Breast epithelium (tissue), 4 donors: ENCODE measurements at places on chromosomes 6 and 20. TPM values are rescaled to one million over a fixed set of nuclear protein-coding genes. Genes with fewer than 3 reads are reported as not detected.

GRCh38 chr6:143335865-143336264 lies 114.6 kb downstream of the ADAT2 start:
- H3K36me3 ChIP-seq: no peaks in the 10 kb centered on the region
- H3K4me1 ChIP-seq: no peaks in the 10 kb centered on the region
- H3K27ac ChIP-seq: no peak overlapping the region
- H3K4me3 ChIP-seq: no peak overlapping the region
- H3K27me3 ChIP-seq: no peaks in the 10 kb centered on the region

Gene RUNX2
- total RNA-seq: 7.2 TPM

DNA sequence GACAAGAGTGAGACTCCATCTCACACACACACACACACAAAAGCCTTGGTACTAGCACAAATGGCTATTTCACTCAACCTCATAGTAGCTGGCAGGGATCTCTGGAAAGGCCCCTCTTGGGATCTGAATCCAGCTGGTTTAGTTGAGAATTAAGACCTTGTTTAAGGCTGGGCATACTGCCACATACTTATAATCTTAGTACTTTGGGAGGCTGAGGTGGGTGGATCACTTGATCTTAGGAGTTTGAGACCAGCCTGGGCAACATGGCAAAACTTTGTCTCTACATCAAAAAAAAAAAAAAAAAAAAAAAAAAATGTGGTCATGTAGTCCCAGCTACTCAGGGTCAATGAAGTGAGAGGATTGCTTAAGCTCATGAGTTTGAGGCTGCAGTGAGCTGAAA lies 628.3 kb downstream of the MMUT start:
- H3K36me3 ChIP-seq: no peaks in the 10 kb centered on the region
- H3K27ac ChIP-seq: no peak overlapping the region
- no peak for DNase-seq
- no peaks in the 10 kb centered on the region for H3K27me3 ChIP-seq
- no peaks in the 10 kb centered on the region for H3K4me1 ChIP-seq

Gene PANK2
- total RNA-seq: 38.2 TPM

Gene PRL
- total RNA-seq: not detected

- no peak overlapping the region for H3K4me3 ChIP-seq
- no peaks in the 10 kb centered on the region for H3K27me3 ChIP-seq
- DNase-seq: no peak
- H3K36me3 ChIP-seq: no peaks in the 10 kb centered on the region
These were observed 133.4 kb upstream of the TOP1 start for GRCh38 chr20:40895182-40895581.

- H3K4me3 ChIP-seq: no peak overlapping the region
- H3K27ac ChIP-seq: no peak overlapping the region
- H3K36me3 ChIP-seq: no peaks in the 10 kb centered on the region
- no peak for DNase-seq
These were observed 70.6 kb downstream of the SGK1 start for GRCh38 chr6:134247231-134247833.

Gene ID4
- total RNA-seq: 92.9 TPM

DNA sequence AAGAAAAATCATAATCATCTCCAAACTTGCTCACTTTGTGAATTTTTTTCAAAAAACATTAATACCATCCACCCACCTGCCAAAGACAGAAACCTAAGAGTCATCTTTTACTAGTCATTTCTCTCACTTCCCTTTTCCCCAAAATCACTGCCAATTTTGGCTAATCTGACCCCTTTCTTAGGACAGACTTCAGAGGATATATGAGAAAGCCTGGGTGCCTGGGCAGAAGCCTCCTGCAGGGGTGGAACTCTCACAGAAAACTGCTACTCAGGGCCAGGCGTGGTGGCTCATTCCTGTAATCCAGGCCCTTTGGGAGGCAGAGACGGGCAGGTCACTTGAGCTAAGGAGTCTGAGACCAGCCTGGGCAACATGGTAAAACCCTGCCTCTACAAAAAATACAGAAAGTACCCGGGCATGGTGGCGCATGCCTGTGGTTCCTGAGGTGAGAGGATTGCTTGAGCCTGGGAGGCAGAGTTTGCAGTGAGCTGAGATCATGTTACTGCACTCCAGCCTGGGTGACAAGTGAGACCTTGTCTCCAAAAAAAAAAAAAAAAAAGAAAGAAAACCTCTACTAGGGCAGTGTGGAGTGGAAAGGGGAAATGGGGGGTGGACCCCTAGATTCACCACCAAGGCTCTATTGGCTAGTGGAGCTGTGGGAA lies 3.8 kb downstream of the DEK start:
- DNase-seq: no peak
- H3K27ac ChIP-seq: no peak overlapping the region
- H3K36me3 ChIP-seq: peaks cover 6% of the 10 kb centered on the region
- peaks cover 5% of the 10 kb centered on the region for H3K4me1 ChIP-seq
- no peak overlapping the region for H3K4me3 ChIP-seq

- no peak for DNase-seq
- no peaks in the 10 kb centered on the region for H3K36me3 ChIP-seq
- H3K4me3 ChIP-seq: peak overlapping the region; percentile 61
- no peaks in the 10 kb centered on the region for H3K4me1 ChIP-seq
These were observed 112.9 kb upstream of the BTN3A2 start for GRCh38 chr6:26252077-26252472.

Gene BHLHE23
- not detected for total RNA-seq
